ENCODE measurements at places on chromosomes 6 and 20.

DNA sequence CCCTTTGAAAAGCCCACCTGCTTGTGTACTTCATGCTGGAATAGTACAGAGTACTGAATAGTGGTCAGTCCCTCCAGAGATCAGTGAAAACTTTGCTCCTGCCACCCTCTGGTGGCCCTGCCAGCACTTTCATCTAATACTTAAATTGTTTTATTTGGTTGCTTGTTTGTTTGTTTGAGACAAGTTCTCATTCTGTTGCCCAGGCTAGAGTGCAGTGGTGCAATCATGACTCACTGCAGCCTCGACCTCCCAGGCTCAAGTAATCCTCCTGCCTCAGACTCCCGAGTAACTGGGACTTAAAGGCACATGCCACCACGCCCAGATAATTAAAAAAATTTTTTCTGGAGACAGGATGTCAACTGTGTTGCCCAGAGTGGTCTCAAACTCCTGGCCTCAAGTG, 9.1 kb downstream of the FAM83D start:
- no peak for DNase-seq

GRCh38 chr6:28985462-28986164, 19.5 kb downstream of the ZNF311 start:
- DNase-seq = peak; percentile 98

DNA sequence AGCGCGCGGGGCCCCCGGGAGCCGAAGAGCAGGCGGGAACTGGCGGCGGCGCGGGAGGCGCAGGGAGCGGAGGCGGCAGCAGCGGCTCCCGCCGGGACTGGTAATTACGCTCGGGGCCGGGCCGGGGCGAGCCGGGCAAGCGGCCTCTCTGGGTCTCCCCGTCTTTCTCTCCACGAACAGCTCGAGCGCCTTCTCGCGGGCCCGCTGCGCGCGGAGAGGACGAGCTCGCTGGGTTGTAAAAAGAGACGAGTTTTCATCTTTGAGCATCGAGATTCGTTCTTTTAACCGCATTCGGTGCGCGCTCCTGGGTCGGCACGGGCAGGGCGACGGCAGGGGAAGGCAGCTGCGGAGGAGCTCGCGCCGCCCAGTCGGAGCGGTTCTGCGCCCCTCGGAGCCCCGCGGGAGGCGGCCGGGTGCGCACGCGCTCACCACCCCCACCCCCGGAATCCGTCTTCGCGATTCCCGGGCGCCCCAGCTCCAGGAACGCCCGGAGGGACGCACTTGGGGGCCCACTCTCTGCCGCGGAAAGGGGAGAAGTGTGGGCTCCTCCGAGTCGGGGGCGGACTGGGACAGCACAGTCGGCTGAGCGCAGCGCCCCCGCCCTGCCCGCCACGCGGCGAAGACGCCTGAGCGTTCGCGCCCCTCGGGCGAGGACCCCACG, 38.0 kb downstream of the YTHDF1 start:
- DNase-seq = no peak

- DNase-seq = no peak
Measured at GRCh38 chr20:40583205-40583604, 105.8 kb downstream of the MAFB start.

DNA sequence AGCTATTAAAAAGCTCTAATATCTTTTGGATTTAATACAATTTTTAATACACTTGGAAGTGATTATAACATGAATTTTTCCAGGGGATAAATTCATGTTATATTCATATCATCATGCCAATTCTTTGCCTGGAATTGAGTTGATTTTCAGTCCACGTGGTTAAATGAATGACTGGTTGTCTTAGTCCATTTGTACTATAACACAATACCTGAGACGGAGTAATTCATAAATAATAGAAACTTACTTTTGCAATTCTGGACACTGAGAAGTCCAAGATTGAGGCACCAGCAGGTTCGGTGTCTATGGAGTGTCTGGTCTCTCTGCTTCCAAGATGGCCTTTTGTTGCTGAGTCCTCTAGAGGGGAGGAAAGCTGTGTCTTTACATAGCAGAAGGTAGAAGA, 66.2 kb upstream of the TRDN start:
- DNase-seq = no peak

DNA sequence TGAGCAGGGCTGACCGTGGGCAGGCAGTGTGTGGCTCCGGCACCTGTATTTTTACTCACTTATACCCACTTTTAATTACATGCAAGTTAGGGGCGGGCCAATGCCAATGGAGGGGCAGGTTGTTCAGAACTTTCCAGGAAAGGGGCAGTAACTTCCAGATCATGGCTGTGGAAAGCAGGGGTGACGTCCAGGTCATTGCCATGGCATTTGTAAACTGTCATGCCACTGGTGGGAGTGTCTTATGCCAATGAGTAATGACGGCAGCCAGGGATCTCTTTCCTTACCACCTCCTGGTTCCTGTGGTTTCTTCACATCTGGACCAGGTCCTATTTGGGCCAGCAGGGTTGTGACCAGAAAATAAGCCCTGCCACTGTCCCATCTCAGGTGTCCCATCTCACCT, 258.7 kb downstream of the THBS2 start:
- DNase-seq = no peak
